Right renal cortex interstitium (tissue), 3 donors: ENCODE measurements at places on chromosomes 3 and 15. TPM values are rescaled to one million over a fixed set of nuclear protein-coding genes. Genes with fewer than 3 reads are reported as not detected.

DNA sequence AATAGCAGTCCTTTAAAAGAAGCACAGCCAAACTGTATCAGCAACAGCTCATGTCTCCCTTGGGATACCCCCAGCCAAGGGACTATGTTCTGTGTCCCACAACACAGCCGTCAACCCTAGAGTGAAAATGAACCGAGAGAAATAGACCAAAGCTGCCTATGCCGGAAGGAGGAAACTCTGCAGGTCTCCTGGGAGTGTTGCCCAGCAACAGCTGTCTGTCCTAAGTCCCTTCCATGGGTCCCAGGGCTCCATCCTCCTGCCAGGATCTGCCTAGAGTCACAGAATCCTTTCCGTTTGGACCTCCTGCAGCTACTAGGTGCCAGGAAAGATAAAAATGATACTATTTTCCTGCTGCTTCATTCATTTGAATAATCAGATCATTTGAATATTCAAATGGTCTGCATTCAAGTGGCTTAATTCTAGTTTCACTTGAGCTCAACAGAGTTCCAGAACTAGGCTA, 53.1 kb downstream of the TRANK1 start:
- DNase-seq, result no peak

- no peak for DNase-seq
Measured at GRCh38 chr3:27560484-27561056, 76.4 kb upstream of the SLC4A7 start.

- no peak for DNase-seq
Measured at GRCh38 chr3:23094890-23095462, 108.2 kb upstream of the UBE2E2 start.

STRA6 gene
- 20.4 TPM for polyA plus RNA-seq

GRCh38 chr3:182241766-182242488, 530.2 kb downstream of the SOX2 start:
- DNase-seq, result no peak

DNA sequence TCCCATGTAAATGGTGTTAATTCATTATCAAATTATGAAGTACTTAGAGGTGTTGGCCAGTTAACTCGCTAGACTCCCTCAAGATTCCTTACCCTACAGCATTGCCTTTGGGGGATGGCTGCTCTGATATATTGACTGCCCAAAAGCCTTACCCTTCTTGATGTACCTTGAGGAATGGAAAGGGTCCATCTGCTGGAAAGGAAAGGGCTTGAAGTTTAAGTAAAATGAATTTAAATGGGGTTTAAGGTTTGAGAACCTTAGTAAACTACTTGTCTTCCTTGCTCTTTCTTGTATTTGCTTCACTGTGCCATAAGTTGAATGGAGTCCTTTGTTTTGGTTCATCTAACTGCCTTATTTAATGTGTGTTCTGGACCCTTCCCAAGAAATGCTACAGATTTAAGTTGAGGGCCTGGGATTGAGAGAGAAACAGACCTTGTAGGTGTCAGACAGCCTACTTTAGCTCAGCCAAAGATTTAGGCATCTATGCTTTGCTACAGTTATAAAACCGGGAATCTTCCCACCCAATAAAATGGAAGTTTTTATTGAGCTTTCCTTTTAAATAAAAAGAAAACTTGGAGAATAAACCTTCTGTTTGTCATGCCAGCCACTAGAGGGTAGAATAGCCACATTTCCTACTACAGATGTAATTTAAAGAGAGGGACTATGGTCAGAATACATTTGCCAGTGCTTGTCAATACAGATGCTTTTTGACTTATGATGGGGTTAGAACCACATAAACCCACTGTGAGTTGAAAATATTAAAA, 25.3 kb downstream of the CMSS1 start:
- no peak for DNase-seq

TAGLN3 gene
- polyA plus RNA-seq, result 1.4 TPM

EOMES gene
- polyA plus RNA-seq, result 0.15 TPM

SLC2A2 gene
- polyA plus RNA-seq, result 10.5 TPM

GRCh38 chr15:31554261-31554660, 227.6 kb downstream of the KLF13 start:
- DNase-seq, result no peak

SLC22A14 gene
- polyA plus RNA-seq, result 0.30 TPM

DNA sequence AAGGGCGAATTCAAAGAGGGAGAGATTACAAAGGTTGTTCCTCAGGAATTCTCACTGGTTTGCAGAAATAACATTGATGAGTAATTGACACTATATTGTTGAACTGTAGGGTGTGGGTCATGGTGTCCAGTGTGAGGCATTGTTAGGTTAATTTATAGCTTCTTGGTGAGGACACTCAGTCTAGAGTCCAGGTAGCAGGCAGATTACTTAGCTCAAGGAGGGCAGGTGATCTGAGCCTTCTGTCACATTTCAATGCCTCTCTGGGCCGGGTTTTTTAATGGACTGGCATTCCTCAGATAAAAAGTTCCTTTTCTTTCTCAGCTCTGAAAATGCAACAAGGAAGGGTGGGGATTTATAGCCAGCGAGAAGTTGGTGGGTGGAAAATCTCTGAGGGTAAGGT, 194.2 kb upstream of the PROK2 start:
- no peak for DNase-seq

CYP19A1 gene
- 0.39 TPM for polyA plus RNA-seq

ZNF148 gene
- 48.4 TPM for polyA plus RNA-seq

DNA sequence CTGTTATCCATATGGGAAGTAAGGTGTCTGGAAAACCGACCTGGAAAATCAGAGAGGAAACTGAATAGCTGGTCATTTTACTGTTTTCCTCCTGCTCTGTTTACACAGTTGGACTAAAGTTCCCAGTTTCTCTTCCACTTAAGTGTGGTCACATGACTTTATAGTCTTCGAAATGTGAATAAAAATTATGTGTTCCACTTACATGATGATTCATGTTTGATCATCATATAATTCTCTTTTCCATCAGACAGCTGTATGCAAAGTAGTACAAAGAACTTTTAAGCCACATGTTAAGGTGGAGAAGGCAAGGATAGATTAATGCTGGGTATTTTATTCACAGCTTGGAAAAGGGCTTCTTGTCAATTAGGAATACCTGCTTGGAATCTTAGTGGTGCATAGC, 525.5 kb upstream of the BCHE start:
- DNase-seq, result no peak

DNA sequence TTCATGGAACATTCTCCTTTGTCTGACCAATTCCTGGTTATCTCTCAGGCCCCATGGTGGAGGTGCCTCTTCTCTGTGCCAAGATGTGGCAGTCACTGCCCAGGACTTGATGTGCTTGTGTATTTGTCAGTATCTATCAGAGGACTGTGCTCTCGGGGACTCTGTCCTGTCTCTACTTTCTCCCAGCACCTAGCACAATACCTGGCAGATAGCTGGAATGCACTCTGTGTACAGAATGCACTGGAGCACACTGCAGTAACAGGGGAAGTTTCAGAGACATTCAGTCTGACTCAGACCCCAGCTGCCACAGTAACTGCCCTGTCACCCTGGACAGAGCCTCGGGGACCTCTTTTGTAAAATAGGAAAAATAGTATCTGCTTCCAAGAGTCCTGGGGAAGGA, 34.6 kb upstream of the SV2B start:
- no peak for DNase-seq

GRCh38 chr15:57354436-57355123, 21.7 kb upstream of the CGNL1 start:
- no peak for DNase-seq

MFGE8 gene
- 91.2 TPM for polyA plus RNA-seq

DNA sequence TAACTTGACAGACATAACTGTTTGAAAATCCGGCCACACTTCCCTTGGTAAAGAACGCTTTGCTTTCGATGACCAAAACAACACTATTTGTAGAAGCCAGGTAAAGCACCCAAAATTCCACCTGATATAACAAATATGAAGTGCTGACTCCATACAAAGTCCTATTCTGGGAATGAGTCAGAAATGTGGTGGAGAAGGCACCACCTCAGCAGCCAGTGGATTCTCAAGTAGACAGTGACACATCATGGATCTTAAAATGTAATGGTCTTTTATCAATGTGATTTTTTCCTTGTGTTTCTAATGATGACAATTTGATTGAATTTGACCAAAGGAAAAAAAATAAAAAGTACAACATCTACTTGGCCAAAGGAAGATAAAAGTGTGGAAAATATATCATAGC, 135.0 kb upstream of the WNT5A start:
- DNase-seq, result no peak

DNA sequence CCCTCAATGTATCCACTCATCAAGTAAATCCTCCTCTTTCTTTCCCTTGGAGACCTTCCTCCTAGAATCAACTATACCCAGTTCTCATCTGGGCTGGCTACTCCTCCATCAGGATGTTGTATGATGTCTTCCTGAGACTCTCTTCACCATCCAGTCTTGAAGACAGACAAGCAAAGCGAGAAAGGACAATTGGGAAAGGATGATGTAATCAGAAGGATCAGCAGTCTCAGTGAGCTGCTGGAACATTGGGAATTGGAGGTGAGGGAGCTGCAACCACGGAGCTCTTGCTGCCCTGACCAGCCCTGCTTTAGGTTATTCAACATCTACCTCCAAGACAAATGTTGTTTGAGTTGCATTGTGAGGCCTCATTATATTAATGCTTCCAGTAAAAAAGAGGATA, 48.0 kb upstream of the UBP1 start:
- DNase-seq, result no peak

APOD gene
- polyA plus RNA-seq, result 11.7 TPM

KIF7 gene
- polyA plus RNA-seq, result 9.6 TPM

MYLK gene
- 187 TPM for polyA plus RNA-seq

DNA sequence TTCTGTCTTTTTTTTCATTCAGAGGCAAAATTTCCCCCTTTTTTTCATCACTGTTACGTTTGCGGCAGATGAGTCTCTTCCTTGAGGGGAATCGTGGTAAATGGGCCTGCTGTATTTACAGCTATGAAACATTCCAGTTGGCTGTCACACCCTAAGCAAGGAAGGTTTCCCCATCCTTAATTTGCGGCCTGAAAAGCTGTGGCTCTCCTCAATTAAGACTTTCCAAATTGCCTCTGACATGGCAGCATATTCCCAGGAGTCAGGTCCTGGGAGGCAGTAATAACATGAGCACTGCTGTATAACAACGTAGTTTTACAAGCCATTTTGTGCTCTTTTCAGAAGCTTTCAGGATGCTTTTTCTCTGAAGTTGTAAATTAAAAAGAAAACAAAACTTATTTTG, 420.9 kb downstream of the LPP start:
- DNase-seq, result no peak
